Pancreas (tissue), 10 donors: ENCODE measurements at places on chromosomes 5 and 9.

- no peak for DNase-seq
These were observed 360.6 kb downstream of the PTPRD start for GRCh38 chr9:10252174-10252573.

DNA sequence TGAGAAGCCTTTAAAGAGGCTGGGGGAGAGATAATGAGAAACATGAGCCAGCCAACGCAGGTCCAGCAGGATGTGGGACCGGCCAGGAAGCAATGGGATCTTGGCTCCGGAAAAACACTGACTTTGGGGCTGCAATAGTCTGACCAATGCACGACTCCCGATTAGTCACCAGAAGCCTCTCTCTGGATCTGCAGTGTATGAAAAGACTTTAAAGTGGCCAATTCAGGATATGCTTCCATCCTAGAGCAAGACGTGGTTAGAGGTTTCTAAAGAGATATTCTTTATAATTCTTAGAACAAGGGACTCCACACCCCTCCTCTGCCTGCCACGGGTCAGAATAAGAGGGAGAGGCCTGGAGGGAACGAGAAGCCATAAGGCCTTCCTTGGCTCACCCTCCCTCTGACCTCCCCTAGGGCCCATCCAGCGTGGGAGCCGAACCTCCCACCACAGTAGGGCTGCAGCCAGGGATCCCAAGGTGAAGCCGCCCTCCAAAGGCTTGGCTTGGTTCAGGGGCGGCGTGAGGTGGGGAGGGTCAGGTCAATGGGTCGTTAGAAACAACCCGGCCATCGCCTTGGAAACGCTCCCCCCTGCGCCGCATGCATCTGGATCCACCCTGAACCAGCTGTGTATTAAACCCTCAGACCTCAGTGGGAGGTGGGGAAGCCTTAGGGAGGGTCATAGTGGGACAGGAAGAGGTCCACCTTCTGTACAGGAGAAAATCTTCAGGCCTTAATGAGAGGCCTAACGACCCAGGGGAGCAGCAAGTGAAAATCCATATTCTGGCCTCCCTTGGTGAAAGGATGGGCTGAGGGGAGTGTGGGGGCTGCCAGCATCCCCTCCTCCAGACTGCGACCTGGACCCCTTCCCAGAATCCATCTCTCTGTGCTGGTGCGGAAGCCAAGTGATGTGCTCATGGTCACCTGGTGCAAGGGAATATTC lies 11.1 kb downstream of the FGF1 start:
- no peak for DNase-seq

DNA sequence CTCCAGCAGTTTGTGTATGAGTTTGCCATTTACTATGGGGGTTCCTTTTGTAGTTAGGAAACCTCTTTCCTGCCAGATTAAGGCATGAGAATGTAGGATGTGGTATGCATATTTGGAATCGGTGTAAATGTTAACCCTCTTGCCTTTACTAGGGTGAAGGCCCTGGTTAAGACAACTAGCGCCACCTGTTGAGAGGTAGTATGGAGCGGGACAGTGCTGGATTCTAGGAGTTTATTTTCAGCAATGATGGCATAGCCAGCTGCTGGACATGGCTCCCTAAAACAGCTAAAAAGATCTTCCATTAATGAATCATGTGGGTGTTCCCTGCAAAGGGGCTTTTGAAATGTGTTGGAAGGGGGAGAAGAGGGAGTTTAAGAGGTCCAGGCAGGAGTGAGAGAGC lies 30.7 kb upstream of the GPX3 start:
- DNase-seq: no peak

GRCh38 chr5:95449460-95449859 lies 58.3 kb downstream of the FAM81B start:
- no peak for DNase-seq
